Astrocyte (in vitro differentiated cells and primary cell): ENCODE measurements at places on chromosomes 6 and 20. TPM values are rescaled to one million over a fixed set of nuclear protein-coding genes. Genes with fewer than 3 reads are reported as not detected.

GRCh38 chr6:10995114-10995707 lies 48.9 kb downstream of the ELOVL2 start:
- no peak overlapping the region for H3K4me3 ChIP-seq
- no peak for DNase-seq
- no peak overlapping the region for H3K27ac ChIP-seq
- peaks cover 4% of the 10 kb centered on the region for H3K4me1 ChIP-seq

- H3K27ac ChIP-seq = no peak overlapping the region
- peaks cover 10% of the 10 kb centered on the region for H3K4me1 ChIP-seq
- H3K27me3 ChIP-seq = no peaks in the 10 kb centered on the region
- H3K4me3 ChIP-seq = no peak overlapping the region
- no peak for DNase-seq
Observed at GRCh38 chr20:35732644-35732982, 9.4 kb downstream of the RBM39 start.

GRCh38 chr6:86477500-86478148 lies 459.7 kb upstream of the HTR1E start:
- H3K27ac ChIP-seq = no peak overlapping the region
- no peak for DNase-seq
- H3K4me1 ChIP-seq = no peaks in the 10 kb centered on the region
- no peak overlapping the region for H3K4me3 ChIP-seq
- H3K27me3 ChIP-seq = no peaks in the 10 kb centered on the region

DNA sequence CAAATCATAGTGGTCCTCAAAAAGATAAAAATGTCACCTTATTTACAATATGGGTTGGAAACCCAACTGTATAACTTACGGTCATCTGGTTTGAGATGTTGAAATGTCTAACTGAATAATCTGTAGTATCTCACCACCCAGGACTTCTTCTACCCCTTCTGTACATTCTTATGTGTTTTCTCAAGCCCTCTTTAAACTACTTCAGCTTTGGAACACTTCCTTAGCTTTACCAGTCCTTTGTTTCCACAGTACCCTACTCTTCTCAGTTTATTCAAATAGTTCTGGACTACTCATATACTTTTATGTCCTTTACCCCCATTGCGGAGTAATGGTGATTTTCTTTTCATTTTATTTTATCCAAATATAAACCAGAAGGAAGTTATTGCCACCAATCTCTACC lies 128.6 kb upstream of the FOXO3 start:
- no peak overlapping the region for H3K27ac ChIP-seq
- no peaks in the 10 kb centered on the region for H3K36me3 ChIP-seq
- H3K4me1 ChIP-seq = no peaks in the 10 kb centered on the region
- no peak overlapping the region for H3K4me3 ChIP-seq

DNA sequence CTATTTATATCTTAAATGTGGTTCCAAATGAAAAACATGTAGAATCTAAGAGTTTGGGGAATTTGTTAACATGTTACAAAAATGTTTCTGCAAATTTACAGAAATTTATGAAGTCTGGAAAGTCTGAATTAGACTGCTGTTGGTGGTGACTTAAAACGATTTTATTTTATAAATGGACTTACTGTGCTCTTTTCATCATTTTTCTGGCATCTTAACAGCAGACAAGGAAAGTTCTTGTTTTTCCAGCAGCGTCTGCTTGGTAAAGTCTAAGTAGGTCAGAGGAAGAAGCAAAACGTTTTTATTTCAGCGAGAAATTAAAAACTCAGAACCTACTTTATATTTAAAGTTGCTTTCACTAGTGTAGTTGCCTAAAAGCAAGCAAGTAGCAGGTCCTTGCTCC lies 48.6 kb upstream of the COL9A1 start:
- no peak for DNase-seq
- H3K4me1 ChIP-seq = no peaks in the 10 kb centered on the region
- no peak overlapping the region for H3K27ac ChIP-seq
- peaks cover 27% of the 10 kb centered on the region for H3K27me3 ChIP-seq

The BPIFB3 gene
- total RNA-seq = not detected in 2 replicates

The C6orf141 gene
- 0.55 and 4.6 TPM in 2 replicates for total RNA-seq

The BCLAF1 gene
- 152 and 154 TPM in 2 replicates for total RNA-seq

The UBE2C gene
- total RNA-seq = 6.2 and 12.3 TPM in 2 replicates

The BPI gene
- total RNA-seq = not detected in 2 replicates

GRCh38 chr20:45038745-45039474 lies 62.0 kb downstream of the KCNS1 start:
- H3K4me3 ChIP-seq = no peak overlapping the region
- no peaks in the 10 kb centered on the region for H3K27me3 ChIP-seq
- peaks cover 20% of the 10 kb centered on the region for H3K4me1 ChIP-seq

The MYO6 gene
- 29.6 and 33.1 TPM in 2 replicates for total RNA-seq

GRCh38 chr20:45187693-45188092 lies 13.0 kb downstream of the PI3 start:
- H3K36me3 ChIP-seq = no peaks in the 10 kb centered on the region
- no peak for DNase-seq
- no peak overlapping the region for H3K4me3 ChIP-seq
- H3K4me1 ChIP-seq = no peaks in the 10 kb centered on the region

DNA sequence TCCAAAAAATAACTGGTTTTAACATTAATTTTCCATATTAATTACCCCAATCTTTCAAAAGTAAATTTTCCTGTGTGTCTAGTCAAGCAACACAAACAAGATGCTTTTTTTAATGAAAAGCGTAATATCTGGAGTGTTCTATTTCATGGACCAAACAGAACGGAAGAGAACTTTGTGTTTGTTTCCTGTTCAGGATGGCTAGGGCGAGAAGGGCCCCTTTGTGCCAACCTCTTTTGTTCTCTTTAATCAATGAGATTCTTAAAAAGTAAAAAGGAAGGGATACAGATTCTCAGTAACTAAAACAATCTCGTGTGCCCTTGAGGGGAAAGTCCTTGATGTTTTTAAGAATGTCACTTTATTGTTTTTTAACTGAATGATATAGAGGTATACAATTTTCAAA lies 55.7 kb downstream of the GNAS start:
- peaks cover 23% of the 10 kb centered on the region for H3K4me1 ChIP-seq
- DNase-seq = no peak
- peaks cover 79% of the 10 kb centered on the region for H3K36me3 ChIP-seq

DNA sequence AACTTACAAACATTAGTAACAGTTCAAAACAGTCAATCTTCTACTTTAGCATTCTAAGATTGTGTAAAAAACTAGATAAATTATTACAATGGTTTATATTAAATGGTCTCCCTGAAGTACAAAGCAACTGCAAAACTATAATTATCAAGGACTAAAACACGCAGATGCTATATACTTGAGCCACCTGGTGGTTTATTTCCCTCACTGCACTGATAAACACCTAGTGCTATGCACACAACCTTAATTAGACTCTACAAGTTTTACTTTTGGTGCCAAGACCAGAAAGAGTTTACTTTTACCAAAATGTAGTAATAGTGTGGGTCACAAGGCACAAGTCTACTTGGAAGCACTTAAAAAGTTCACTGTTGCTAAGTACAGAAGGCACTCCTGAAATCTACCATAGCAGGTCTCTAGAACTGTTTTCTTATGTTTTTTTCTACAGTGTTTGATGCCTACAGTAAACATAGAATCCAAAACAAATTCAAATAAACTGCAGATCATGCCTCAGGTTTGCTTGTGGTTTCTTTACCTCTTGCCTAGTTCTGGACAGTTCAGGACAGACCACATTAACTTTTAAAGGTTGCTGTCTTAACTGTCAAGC lies 49.2 kb downstream of the GMDS start:
- H3K27ac ChIP-seq = no peak overlapping the region
- H3K4me1 ChIP-seq = peaks cover 6% of the 10 kb centered on the region
- H3K36me3 ChIP-seq = no peaks in the 10 kb centered on the region
- H3K4me3 ChIP-seq = no peak overlapping the region

GRCh38 chr20:49929142-49929494 lies 7.1 kb upstream of the RNF114 start:
- no peak for DNase-seq
- H3K27me3 ChIP-seq = no peaks in the 10 kb centered on the region
- no peak overlapping the region for H3K4me3 ChIP-seq
- no peaks in the 10 kb centered on the region for H3K4me1 ChIP-seq

DNA sequence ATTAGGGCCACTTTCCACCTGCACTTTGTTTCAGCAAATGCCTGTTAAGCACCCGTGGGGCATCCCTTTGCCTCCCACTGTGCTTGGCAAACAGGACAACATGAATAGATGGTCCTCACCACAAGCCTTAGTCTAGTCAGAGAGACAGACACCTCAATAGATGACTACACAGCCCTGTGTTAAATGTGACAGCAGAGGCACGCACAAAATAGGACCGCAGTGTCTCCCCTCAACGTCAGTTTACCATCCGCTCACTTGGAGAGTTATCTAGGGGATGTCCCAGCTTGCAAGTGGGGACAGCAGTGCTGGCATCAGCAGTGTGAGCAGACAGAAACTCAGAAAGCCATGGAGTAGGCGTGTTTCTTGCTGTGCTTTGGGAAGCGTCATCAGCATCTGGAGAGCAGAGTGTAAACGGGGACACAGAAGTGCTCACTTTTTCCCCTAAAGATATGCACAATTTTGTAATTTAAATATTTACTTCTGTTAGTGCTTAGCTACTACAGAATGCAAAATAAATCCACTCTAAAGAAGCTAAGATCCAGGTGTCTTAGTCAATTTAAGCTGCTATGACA lies 66.0 kb upstream of the TXNDC5 start:
- no peak overlapping the region for H3K4me3 ChIP-seq
- no peak for DNase-seq
- no peak overlapping the region for H3K27ac ChIP-seq
- no peaks in the 10 kb centered on the region for H3K36me3 ChIP-seq
- H3K4me1 ChIP-seq = peaks cover 19% of the 10 kb centered on the region

The LRRC73 gene
- total RNA-seq = 0.30 and 0.31 TPM in 2 replicates

- H3K27ac ChIP-seq = peak overlapping the region; percentile 18
- peak overlapping the region; percentile 73 for H3K4me3 ChIP-seq
- no peaks in the 10 kb centered on the region for H3K36me3 ChIP-seq
- H3K27me3 ChIP-seq = no peaks in the 10 kb centered on the region
Observed at GRCh38 chr20:9068233-9068801, 570 bp upstream of the PLCB4 start.

The MCCD1 gene
- not detected in 2 replicates for total RNA-seq

The SLC24A3 gene
- 0.65 and 0.79 TPM in 2 replicates for total RNA-seq

The HLA-DPA1 gene
- total RNA-seq = 0.50 and 1.7 TPM in 2 replicates

GRCh38 chr6:137261361-137261760 lies 42.2 kb upstream of the IFNGR1 start:
- peak overlapping the region; percentile 48 for H3K27ac ChIP-seq
- peaks cover 6% of the 10 kb centered on the region for H3K4me1 ChIP-seq
- H3K36me3 ChIP-seq = no peaks in the 10 kb centered on the region
- peaks cover 6% of the 10 kb centered on the region for H3K27me3 ChIP-seq
- no peak overlapping the region for H3K4me3 ChIP-seq

- H3K27ac ChIP-seq = no peak overlapping the region
- no peak overlapping the region for H3K4me3 ChIP-seq
- no peaks in the 10 kb centered on the region for H3K4me1 ChIP-seq
- no peaks in the 10 kb centered on the region for H3K36me3 ChIP-seq
Observed at GRCh38 chr20:15415908-15416307, 1078.5 kb upstream of the FLRT3 start.

The TMEM239 gene
- not detected in 2 replicates for total RNA-seq

GRCh38 chr6:16523606-16524379 lies 237.5 kb downstream of the ATXN1 start:
- DNase-seq = peak; percentile 99
- no peak overlapping the region for H3K4me3 ChIP-seq
- H3K36me3 ChIP-seq = peaks cover 3% of the 10 kb centered on the region
- H3K4me1 ChIP-seq = peaks cover 29% of the 10 kb centered on the region
- H3K27ac ChIP-seq = peak overlapping the region; percentile 99

The RIMS4 gene
- total RNA-seq = 0.48 and 0.53 TPM in 2 replicates
